ENCODE measurements at places on chromosomes 5 and 9.
A peak's percentile ranks its signal among the peaks of the same experiment; 100 is the strongest.

DNA sequence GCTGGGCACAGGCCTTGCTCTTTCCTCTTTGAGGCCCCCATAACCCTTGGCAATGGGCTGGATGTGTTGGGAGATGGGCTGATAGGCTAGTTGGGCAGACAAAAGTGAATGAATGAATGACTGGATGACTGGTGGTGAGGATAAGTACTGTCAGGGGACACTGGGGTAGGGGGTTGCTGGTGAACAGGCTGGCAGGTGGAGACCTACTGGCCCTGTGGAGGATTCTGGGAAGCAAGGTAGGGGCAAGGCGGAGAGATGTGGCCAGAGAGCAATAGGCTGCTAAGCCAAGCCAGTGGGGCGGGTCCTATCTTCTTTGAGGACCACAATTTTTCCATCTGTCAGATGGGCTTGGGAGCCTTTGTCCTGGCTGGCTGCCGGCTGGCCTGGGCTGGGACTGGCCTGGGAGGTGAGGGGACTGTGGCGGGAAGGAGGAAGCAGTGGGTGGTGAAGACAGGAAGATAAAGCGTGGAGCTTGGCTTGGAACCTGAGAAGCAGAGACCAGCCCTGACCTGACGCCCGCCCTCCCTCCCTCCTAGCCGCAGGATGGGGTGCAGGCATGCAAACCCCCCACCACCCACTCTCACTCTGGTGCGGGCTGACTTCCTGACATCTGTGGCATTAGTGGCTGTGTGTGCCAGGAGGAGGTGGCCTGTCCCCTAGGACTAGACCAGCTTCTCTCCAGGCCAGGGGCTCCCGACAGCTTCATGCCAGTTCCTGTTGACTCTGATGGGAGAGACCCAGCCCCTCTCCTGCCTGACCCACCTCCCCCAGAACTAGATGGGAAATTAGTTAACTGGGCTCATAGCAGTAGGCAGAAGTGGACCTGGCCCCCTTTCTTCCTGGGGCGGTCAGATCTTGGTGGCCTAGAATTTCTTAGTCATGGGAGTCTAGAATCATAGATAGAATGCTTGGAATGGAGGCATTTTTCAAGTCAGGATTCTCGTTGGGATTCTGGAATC is 9.5 kb downstream of the CXXC5 start:
- peak; percentile 25 for DNase-seq

DNA sequence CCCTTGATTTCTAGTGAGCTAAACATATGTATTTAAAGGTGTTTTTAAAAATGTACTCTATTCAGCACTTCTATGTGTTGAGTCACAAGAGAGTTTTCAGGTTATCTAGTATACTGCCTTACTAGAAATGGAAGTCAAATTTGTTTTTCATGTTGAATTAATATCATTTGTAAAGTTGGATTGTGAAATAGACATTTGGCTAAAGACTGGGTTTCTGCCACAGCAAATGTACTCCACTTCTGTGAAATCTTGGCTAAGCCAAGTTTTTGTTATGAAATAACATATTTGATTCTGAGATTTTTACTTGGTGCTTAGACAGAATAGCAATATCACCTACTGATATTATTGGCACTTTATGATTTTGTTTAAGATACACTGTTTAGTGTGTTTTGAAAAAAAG is 106.0 kb downstream of the CWC27 start:
- DNase-seq, result no peak

GRCh38 chr9:91384954-91385353 is 23.2 kb upstream of the AUH start:
- DNase-seq, result no peak

DNA sequence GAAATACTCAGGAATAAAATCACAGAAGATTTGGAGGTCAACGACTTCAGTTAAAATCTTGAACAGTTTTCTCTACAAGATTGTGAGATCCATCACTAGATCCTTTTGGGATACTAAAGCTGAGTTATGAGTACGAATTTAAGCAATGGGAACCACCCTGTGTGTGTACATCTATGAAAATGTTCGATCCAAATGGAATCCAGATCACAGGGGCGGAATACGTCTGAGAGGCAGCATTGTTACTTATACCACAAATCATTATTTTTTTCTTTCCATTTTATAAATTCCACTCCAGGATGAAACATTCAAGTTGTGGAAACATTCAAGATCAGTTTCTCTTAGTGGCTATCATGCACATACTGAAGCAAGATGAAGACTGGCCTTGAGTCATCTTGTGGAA is 239.3 kb upstream of the PAPPA start:
- no peak for DNase-seq

DNA sequence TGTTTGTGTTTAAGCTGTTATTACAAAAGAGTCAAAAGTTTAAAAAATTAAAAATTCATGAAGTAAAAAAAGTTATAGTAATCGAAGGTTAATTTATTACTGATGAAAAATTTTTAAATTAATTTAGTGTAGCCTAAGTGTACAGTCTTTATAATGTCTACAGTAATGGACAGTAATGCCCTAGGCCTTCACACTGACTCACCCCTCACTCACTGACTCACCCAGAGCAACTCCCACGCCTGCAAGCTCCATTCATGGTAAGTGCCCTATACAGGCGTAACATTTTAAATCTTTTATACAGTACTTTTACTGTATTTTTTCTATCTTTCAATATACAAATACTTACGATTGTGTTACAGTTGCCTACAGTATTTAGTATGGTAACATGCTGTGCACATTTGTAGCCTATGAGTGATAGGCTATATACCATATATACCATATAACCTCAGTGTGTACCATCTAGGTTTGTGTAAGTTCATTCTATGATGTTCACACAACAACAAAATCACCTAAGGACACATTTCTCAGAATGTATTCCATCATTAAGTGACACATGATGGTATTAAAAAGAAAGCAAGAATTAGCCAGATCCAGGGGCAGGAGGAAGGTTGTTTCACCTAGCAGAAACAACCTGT is 40.1 kb downstream of the DCAF10 start:
- no peak for DNase-seq

GRCh38 chr9:134792627-134793026 is 88.0 kb upstream of the FCN2 start:
- no peak for DNase-seq

Data from NCI-H446 (cell line).